ENCODE measurements at places on chromosomes 6 and 20.

DNA sequence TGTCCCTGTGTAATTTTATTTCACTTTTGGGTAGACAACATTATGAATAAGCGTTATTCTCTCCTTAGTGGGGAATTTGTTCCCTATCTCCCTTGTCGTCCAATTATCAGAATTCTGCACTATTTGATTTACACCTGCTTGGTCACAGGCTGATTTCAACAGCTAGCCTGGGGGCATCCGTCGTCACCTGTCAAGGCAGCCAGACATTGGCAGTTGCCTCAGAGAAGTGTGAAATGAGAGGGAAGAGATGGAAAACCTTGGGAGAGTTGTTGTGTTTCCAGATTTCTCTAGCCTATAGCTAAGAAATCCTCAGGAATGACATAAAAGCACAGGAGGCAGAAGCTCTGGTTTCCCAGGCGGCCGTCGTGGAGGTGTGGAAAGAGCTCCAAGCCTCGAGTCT, 891 bp upstream of the GHRH start:
- DNase-seq = no peak

GRCh38 chr6:29702519-29703103, 20.6 kb upstream of the HLA-F start:
- DNase-seq = peak; percentile 76

DNA sequence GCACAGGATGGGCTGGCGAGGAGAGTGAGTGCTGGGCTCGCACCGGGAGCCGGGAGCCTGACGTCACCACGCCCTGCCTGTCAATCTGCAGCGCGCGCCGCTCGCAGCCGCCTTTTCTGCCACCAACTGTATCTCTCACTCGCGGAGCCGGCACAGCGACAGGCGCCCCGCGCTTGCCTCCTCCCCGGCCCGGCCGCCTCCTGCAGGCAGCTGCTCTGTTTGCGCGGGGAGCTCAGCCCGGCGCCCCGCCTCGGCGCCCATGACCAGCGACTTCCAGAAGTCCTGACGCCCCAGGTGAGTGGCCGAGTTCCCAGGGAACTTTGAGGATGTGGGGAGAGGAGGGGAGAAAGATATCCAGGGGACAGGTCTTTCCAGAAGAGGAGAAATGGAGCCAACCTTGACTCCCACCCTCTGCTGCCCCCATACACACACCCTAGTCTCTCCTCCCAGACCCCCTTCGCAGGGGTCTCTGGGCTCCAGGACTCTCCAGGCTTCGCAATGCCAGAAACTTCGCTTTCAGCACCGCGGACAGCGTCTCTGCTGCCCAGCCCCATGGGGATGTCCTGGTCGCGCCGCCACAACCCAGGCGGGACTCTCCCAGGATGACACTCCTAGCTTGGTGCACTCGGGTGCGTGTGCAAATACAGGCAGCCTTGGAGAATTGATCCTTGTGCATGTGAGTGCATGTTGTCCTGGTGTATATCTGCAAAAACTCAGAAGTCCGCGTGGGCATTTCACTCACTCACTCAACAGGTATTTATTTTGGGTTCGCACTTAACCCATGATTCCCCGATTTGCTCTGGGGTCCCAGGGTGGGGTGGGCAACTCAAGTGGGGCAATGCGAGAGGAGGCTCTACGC, at the start of gene GPR6:
Gene GPR6 (plus strand): TSS at position 138 of the 859 bp plus-strand sequence. CDS start 802 bp downstream, outside the sequence.
- DNase-seq = peak; percentile 79

DNA sequence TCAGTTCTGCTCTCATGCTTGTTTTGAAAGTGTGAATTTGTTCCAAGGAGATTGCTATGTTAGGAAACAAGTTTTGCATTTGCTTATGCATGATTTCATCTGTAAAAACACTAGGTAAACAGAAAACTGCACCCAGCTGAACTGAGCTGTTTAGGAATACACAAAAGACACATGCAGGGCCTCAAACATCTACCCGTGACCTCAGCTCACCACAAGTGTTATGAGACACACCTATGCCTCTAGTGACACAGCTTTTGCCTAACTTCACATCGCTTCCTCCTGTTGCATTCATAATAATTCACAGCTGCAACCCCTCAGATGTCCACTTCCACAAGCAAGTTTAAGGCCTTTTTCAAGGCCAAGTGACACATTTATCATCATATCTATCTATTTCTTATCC, 98.0 kb upstream of the SLC24A3 start:
- DNase-seq = no peak

GRCh38 chr6:80623066-80623815, 516.8 kb downstream of the BCKDHB start:
- DNase-seq = no peak

GRCh38 chr6:1312473-1313367, 822 bp downstream of the FOXQ1 start:
- DNase-seq = no peak

- peak; percentile 51 for DNase-seq
Measured at GRCh38 chr20:56418385-56418861, 6.4 kb downstream of the CASS4 start.

- DNase-seq = no peak
Measured at GRCh38 chr6:36499918-36500317, 47.4 kb downstream of the STK38 start.

DNA sequence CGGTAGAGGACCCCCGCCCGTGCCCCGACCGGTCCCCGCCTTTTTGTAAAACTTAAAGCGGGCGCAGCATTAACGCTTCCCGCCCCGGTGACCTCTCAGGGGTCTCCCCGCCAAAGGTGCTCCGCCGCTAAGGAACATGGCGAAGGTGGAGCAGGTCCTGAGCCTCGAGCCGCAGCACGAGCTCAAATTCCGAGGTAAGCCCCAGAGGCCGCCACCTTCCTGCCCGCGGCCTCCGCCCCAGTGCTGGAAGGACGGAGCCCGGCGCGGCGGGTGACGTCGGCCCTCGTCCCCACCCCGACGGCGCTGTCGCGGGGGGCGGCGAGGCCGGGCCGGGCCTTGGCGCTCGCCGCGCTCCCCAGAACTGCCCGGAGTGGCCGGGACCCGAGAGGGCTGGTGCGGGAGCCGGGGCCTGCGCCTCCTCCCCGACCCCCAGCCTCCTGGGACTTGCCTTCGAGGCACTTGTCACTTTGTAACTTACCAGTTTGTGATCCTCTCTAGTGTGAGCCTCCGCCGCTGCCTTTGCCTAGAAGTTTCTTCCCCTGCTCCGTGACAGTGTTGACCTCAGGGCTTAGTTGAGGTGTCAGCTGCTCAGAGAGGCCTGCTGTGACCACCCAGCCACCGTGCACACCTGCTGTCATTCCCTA, 417 bp downstream of the VAPB start:
- DNase-seq = peak; percentile 40

DNA sequence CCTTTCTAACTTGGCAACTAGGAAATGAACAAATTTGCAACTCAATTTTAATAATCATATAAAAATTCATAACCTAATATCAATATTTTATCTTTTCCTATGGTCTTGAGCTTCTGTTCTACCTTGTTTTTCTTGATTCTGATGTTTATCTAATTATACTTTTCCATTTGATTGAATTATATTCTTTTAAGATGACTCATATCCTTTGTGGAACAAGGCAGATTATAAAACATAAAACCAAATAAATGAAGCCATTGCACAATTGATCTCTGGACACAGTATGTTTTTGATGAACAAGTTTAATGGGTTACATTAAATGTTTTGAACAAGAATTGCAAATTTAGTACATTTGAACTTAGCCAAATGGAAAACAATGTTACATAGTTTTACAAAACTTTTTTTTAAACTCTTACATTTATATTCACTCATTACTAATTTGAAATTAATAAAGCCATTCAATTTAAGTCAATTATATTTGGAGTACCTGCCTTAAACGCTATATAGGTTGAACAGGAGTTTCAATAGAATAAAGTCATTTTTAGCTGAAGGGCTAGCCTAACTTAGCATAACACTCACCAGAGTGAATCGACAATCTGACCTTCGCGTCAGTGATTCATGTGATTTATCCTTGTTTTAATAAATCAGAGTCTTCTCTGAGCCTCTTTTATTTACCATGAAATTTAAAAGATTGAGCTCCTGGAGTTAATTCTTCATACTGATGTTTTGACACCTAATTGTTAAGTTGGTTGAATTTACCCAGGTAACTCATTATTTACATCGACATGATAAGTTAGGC, 3.8 kb downstream of the NCOA7 start:
- no peak for DNase-seq

- DNase-seq = no peak
Measured at GRCh38 chr6:40807484-40807883, 220.3 kb upstream of the LRFN2 start.

DNA sequence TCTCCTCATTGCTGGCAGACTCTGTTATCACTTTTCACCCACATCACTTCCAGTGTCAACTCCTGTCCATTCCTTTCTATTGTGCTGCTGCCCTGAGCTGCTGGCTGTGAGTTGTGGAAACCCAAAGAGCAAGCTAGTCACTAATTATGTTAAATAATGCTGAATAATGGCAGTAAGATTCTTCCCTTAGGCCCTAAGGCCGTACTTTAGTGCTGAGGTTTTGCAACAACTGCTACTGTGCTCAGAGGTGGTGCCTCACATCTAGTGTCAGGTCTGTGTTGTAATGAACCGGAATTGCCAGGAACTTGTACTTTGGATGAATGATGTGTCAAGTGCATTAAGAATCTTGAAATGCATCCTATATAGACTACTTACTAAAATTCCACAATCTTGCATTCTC, 372.2 kb upstream of the RNF217 start:
- DNase-seq = no peak

DNA sequence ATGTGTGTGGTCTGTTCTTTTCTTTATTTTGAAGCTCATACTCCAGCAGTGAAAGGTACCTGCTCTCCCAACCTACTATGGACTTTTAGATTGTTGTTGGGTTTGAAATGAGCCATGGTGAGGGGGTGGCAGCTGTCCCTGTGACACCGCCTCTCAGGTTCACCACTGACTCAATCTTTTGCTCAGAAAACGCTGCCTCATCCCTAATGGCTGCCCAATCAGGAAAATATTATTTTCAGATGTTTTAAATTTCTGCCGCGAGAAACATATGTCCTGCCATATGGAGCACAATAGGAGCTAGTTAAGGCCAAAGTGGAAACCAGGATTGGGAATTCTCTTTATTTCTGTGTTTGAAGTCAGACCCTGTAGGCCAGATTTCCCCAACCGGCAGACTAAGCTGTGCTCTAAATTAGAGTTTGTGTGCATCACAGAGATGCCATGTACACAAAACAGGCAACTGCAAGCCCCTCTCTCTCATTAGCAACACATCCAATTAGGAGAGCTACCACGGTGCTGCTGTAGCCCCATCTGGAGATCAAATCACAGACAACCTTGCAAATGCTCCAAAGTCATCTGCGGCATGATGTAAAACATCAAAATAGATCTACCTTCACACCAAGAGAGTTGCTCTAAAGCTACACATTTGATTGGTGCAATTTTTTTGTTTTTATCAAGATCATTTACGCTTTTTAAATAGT, 144.1 kb upstream of the BACH2 start:
- DNase-seq = no peak

GRCh38 chr20:23631981-23632710, 5.6 kb downstream of the CST3 start:
- no peak for DNase-seq

- no peak for DNase-seq
Measured at GRCh38 chr6:24640166-24640565, 5.8 kb downstream of the KIAA0319 start.

GRCh38 chr6:85126485-85127167, 323.3 kb upstream of the NT5E start:
- DNase-seq = peak; percentile 21

DNA sequence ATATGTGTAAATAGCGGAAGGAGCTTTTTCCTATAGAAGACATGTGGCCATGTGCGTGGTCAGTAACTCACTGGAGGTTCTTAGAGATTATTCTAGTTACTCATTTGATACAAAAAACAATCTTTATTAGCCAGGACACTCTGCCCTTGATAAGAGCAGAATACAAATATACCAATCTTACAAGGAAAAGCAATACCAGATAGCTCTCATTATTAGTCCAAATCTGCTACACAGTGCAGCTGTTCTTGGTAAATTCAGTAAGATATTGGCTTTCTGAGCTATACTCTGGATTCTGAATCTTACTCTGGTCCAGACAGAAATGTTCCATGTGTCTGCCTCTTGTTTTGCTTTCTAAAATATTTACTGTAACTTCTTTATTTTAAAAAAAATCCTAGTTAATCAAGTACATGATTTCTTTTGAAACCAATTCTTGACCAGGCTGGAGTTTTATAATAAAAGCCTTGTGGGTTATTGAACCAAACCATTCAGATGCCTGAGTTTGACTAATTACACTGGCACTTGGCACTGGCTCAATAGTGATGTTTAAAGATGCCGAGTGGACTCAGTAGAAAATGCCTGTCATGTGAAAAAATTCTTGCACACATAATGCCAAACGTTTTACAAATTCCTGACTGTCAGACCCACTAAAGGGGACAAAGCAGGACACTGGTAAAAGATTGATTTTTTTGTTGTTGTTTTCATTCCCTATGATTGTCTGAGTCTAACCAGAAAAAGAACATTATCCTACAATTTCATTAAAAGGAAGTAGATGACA, 242.8 kb upstream of the TCF21 start:
- no peak for DNase-seq

DNA sequence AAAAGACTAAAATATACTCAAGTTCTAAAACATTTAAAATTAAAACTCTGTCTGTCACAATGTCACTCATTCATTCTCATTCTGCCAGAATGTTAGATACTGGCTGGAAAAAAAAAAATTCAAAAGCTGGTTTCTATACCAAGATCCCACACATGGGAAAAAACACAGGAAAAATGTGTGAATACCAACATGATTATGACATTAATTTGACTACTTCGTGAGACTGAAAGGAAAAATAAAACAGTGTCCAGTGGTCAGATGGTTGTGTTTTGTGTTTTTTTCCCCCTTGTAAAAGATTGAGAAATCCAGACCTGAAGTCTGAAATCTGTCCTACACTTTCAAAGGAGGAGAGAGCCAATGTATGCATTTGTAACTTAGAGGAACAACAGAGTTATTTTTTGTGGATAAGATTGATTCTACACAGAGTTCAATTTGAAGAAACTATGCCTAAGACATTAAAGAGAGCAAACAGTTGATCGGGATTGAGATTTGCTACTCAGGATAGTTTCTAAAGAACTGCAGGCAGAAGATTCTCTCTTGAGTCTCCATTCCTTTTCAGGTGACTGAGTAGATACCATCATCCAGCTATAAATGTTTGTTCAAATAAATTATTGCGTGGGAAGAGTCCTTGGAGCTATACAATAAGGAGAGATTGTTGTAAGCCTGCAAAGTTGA, 39.2 kb upstream of the TXLNB start:
- no peak for DNase-seq

GRCh38 chr20:64063389-64064144, 569 bp downstream of the TCEA2 start:
- peak; percentile 49 for DNase-seq

DNA sequence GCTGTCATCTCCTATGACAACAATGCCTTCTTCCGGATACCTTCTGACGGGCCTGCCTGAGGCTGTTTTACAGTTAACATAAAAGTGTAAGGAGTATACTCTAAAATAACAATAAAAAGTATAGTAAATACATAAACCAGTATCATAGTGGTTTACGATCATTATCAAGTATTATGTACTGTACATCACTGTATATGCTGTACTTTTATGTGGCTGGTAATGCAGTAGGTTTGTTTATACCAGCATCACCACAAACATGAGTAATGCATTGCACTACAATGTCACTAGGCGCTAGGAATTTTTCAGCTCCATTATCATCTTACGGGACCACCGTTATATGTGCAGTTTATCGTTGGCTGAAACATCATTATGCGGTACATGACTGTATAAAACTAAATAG, 76.5 kb downstream of the VEGFA start:
- no peak for DNase-seq

Data from activated naive CD4-positive, alpha-beta T cell treated with anti-CD3 and anti-CD28 coated beads for 36 hours (primary cell).